ENCODE measurements at places on chromosomes 5 and 9.

GRCh38 chr9:114047717-114048116, 30.4 kb downstream of the AMBP start:
- DNase-seq = no peak

DNA sequence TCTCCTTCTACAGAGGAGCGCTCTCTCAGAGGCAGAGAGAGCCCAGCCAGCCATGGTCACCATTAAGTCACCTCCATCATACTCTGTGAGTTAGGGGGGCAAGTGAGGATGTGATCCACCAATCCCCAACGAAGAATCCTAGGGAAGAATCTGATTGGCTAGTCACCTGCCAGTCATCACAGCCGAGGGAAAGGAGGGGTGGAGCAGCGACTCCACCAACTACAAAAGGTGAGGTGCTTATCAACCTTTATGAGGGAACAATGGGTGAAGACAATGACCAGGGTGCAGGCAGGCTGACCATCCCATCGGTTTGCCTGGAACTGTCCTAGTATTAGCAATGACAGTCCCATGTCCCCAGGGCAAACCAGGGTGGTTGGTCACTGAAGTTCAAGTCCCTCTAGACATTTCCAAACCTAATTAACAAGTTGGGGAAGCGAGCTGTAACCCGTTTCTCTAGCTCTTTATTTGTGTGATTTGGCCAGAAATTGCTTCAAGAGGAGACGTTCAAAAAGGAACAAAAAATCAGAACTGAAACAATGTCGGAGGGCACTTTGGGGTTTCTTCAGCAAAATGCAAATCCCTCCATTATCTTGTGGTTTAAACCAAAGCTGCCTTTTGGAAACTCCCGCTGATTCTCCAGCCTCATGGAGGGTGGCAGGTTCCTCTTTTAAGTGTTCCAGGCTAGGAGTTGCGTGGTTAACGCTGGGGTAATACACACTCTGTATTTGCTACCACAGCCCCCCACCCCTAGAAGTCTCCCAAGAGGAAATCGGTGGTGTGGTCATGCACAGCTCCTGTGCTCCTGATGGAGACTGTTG, 18.8 kb upstream of the FCN1 start:
- DNase-seq = no peak

DNA sequence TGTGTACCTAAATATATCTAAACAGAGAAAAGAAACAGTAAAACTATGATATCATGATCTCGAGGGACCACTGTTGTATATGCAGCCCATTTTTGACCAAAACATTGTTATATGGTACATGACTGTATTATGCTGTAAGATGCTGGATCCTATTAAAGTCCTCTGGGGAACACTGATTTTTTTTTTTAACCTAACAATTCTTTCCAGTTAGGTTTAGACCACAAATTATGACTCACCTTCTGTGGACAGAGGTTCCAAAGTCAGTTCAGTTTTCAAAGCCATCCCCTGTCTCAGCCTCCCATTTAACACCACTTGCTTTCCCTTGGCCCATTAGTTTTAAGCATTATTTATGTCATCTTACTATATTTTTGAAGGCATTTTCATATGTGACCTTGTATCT, 27.1 kb downstream of the TRMO start:
- DNase-seq = no peak

DNA sequence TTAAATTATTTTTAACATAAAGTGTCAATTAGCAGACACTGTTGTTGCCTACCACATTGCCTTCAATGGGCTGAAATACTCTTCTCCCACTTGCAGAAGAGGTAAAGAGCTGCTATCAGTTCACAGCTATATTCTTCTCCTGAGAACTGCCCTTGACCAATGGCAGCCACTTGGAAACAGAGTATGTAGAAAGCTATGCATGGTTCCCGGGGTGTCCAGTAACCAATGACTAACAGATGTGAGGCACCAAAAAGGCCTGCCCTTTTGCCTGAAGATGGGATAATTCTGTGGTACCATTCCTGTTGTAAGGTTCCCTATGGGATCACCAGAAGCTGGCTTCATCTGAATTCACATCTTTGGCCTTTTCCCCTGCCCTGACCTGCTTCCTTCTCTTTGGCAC, 181.4 kb upstream of the MAP3K1 start:
- DNase-seq = no peak

DNA sequence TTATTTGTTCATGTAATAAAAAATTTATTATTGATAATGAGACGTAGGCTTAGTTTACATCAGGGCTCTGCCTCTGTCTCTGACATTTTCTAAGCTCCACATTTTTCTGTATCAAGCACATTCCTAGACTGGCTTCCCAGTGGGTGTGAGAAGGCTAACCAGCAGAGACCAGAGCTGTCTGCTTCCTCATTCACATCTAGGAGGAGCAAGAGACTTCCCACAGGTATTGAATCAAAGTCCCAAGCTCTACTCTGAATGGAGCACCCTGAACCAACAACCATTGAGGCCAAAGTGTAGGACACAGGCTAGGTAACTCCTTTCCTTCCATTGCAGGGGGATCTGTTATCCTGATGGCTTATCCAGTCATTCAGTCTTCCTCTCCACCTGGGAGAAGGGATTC, 72.4 kb downstream of the PARP8 start:
- DNase-seq = no peak

DNA sequence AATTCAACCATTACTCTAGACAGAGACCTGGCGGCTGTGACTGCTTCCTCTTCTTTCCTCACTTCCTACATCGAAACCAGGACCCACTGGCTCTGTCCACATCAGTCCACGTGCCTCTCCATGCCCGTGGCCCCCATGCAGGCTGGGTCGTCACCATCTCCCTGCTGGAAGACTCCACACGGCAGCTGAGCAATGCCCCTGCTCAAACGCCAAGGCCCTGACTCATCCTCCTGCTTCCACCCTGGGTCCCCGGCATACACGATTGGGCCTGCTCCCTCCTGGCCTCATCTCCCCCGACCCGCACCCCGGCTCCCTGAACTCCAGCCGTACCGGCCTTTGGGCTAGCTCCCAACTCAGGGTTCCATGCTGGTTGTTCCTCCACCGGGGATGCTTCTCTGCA, 67.2 kb upstream of the IER5L start:
- no peak for DNase-seq

- DNase-seq = no peak
These were observed 115.9 kb downstream of the FEM1C start for GRCh38 chr5:115428676-115429075.

DNA sequence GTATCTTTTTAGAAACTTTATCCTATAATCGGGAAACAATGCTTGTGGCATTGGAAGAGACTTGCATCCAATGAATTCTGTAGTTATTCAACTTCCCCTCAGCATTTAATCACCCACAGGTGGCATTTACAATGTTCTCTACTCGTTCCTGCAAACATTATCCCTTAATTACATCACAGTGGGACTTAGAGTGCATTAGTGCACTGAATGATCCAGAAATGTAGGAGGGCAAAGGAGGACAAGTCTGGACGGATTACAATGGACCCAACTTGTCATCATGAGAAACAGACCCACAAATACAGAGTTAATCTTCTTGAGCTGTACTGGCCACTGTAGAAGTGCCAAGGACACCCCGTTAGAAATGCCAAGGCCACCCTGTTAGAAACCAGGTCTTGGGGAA, 129.1 kb downstream of the DOCK8 start:
- DNase-seq = no peak

DNA sequence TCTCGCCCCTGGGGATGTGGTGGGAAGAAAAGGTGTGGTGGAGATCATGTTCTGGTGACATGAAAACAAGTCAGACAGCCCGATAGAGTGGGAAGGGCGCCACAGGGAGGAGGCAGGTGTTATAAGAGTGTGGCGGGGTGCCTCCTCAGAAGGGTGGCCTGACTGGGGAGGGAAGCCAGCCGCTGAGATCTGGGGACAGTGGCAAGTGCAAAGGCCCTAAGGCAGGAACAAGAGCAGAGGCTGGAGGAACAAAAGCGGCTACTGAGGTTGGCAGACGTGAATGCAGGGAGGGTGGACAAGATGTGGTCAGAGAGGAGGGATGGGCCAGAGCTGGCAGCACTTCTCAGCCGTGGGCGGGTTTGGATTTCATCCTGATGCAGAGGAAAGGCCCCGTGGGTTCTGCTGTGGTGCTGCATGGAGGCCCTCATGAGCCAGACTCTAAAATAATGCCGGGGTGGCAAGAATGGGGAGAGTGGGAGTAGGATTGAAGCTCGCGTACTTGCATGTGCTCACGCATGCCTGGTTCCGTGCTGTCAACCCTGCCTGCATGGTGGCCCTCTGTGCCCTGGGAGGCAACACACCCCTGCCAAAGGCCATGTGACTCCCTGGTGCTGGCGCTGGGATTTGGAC, 89.2 kb downstream of the MVB12B start:
- no peak for DNase-seq

- no peak for DNase-seq
These were observed 240.8 kb upstream of the TMEM161B start for GRCh38 chr5:88509403-88509802.

GRCh38 chr5:2864515-2865105, 113.1 kb upstream of the IRX2 start:
- DNase-seq = no peak

- DNase-seq = no peak
These were observed 32.6 kb downstream of the FNBP1 start for GRCh38 chr9:130010151-130010988.

- no peak for DNase-seq
These were observed 630 bp downstream of the POLE3 start for GRCh38 chr9:113409883-113410206.

DNA sequence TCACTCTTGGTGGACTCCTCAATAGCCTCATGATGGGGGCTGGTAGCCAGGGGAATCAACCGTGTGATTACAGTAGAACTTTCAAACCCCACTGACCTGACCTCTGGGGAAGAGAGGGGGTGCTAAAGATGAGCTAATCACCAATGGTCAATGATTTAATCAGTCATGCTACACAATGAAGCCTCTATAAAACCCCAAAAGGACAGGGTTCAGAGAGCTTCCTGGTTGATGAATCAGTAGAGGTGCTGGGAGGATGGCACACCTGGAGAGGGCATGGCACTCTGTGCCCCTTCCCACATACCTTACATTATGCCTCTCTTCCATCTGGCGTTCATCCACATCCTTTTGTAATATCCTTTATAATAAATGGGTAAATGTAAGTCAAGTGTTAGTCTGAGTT, 8.9 kb upstream of the SH3TC2 start:
- DNase-seq = no peak

- DNase-seq = no peak
These were observed 25.4 kb downstream of the FBXO10 start for GRCh38 chr9:37550781-37551180.

DNA sequence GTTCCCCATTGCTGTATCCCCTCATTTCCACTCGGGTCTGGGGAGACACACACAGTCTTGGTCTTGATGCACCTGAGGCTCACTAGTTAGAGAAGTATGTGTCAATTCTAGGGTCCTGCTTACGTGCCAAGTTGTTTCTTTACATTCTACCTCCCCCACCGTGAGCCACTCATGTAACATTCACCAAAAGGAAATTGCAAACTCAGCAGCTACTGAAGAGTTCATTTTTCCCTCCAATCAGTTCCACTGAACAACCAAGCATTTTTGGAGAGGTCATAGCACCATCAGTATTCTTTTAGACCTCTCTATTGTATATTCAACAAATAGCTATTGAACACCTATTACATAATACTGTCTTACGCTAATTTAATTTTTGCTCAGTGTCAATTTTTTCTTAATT, 281.1 kb downstream of the SH3GL2 start:
- DNase-seq = no peak

GRCh38 chr9:89538871-89539270, 41.0 kb upstream of the SEMA4D start:
- no peak for DNase-seq

- DNase-seq = no peak
These were observed 215.1 kb upstream of the ZNF608 start for GRCh38 chr5:124961521-124961920.

DNA sequence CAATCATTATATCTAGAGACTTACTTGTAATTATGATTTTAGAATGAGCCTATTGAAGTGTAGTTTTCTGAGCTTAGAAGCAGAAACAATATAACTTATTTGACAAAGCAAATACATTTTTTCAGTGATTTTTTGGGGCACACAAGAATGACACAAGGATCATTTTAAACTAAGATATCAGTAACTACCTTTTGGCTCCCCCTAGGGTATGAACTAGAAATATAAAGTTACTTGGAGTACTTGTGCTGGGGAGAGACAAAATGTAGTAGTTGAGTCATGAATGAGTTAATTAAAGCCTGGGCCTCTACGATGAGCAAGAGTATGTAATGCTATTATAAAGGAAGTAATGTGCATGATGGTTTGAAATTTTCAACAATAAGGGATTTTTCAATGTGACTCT, 1244.1 kb upstream of the ACO1 start:
- DNase-seq = no peak

GRCh38 chr5:132253008-132253441, 4.5 kb upstream of the PDLIM4 start:
- DNase-seq = no peak

GRCh38 chr9:130535818-130536521, 43.4 kb upstream of the FUBP3 start:
- DNase-seq = no peak

- no peak for DNase-seq
These were observed 86.6 kb downstream of the C5orf15 start for GRCh38 chr5:133881576-133882388.

DNA sequence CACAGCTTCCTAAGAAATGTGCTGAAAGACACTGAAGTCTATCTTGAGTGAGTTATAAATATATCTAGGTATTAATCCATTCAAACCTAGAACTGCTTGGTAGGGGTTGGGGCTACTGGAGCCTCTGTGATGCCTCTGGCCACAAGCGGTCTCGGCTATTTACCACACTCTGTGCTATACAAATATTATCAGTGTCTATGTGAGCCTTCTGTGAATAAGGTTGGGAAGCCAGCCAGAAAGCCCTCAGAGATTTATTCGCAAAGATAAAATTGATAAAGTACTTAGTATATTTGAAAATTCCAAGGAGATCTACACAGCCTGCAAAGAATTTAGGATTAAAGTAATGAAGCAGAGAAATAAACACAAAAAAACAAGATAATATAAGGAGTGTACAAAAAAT, 41.4 kb downstream of the LIFR start:
- DNase-seq = no peak

GRCh38 chr5:91484662-91485061, 101.5 kb upstream of the ARRDC3 start:
- DNase-seq = no peak

GRCh38 chr5:83095163-83095956, 18.0 kb downstream of the XRCC4 start:
- DNase-seq = no peak

GRCh38 chr5:61177716-61178115, 15.4 kb upstream of the SMIM15 start:
- DNase-seq = no peak

DNA sequence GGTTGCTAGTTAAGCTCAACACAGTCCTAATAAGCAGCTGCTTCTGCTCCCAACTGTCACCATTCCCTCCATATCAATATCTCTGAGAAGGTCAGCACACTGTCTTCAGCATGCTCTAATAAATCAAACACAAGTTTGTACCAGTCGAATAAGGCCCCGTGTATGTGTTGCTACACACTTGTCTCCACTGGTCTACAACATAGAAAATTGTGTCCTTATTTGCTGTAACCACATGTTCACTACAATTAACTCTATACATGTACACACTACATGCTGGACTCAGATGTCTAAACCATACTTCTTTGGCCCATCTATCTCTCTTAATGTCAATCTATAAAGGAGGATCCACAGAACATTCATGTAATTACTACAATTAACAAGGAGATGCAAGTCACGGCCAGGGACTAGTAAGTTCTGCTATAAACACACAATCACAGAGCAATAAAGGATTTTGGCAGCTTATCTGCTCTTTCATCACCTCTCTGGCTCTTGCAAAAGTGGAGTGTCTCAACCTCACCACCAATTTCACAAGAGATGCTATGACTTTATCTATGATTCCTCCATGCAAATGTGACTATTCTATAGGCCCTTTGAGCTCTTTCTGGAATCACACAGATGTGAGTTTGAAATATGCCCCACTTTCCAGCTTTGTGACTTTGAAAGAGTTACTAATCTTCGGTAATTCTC, 143.9 kb downstream of the SEMA5A start:
- no peak for DNase-seq

All from left renal pelvis (tissue), 4 donors.